ENCODE measurements at places on chromosomes 2 and 18.

GRCh38 chr2:167279810-167280209, 391.5 kb downstream of the XIRP2 start:
- DNase-seq, result no peak

GRCh38 chr2:178858896-178859625, 51.8 kb upstream of the TTN start:
- no peak for DNase-seq

DNA sequence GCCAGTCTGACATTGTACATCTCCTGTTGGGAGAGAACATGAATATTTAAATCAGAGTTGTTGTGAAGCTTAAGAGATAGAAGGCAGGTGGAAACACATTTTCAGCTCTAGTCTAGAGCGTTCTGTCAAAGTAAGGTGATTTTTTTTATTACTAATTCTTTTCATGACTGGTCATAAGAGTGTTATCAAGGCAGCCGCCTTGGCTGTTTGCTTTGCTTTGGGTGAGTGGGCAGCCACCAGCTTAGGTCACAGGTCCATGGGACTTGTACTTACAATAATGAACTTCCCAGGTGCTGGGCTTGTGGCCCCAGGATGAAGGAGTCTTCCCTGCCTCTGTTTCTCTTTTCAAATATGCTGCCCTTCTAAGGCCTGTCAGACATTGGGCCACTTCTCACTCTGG, 256.3 kb downstream of the SRBD1 start:
- DNase-seq, result no peak

GRCh38 chr2:202171241-202171825, 67.1 kb downstream of the SUMO1 start:
- no peak for DNase-seq

DNA sequence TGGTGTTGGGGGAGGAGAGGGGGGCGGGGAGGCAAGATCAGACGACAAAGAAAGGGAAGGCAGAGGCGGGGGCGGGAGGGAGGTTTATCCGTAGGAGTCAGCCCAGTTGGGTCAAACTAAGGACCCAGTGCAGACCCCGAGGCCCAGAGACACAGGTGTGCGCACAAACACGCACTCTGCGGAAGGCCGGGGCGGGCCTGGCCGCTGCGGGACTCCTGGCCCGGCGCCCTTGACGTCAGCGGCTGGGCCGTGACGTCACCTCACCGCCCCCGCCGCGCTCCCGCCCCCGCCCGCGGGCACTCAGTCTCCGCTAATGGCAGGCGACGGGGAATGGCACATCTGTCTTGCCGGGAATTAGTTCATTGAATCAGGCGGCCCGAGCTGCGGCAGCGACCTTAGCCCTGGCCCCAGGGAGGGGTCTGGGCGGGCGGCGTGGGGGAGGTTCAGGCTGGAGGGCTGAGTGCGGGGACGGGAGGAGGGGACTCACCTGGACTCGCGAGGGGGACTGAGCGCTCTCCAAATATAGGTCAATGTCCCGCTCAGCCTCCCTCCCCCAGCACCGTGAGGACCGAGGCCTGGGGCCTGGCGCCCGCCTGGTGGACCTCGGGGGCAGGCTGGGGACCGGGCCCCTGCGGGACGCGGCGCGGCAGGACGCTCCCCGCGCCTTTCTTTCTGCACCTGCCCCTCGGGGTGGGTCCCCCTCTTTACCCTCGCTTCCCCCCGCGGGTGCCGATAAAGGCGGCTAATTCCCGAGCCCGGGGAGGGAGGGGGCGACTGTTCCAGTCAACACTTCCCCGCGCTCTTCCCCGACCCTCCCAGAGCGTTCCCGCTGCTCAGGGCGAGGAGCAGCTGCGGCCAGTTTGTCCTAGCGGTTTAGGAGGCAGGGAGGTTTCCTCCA, 15.5 kb upstream of the ECEL1 start:
- DNase-seq, result no peak

DNA sequence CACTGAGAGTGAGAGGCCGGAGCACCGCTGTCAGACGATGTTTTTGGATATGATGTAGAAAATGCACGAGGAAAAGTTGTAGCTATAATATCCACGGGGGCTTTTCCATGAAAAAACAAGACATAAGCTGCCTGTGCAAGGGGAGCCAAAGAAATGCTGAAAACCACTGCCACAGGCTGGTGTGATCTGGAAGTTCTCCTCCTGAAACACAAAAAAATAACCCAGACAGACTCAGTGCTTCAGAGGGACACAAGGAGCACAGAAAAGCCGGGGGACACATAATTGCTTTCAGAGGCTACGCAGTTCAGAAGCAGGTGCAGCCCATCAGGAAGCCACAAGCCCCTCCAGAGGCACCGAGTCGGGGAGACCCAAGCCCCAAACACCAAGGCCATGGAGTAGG, 98.2 kb downstream of the ZNF516 start:
- no peak for DNase-seq

DNA sequence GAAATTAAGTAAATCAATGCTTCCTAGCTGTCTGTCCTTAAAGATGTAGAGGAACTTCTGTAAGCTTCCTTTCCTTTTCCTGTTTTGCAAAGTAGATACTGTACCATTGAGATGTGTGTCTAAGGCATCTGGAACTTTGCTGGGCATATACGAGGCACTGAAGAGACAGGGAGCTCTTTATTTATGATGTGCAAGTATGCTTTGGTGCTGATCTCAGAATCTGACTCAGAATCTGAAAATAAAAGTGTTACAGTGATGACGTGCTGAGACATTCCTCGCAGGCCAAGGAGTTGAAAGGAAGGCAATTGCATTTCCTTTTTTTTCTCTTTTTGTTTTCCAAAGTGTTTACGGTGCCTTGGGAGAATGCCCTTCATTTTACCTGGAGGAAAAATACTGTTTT, 230.9 kb upstream of the RGPD4 start:
- no peak for DNase-seq

DNA sequence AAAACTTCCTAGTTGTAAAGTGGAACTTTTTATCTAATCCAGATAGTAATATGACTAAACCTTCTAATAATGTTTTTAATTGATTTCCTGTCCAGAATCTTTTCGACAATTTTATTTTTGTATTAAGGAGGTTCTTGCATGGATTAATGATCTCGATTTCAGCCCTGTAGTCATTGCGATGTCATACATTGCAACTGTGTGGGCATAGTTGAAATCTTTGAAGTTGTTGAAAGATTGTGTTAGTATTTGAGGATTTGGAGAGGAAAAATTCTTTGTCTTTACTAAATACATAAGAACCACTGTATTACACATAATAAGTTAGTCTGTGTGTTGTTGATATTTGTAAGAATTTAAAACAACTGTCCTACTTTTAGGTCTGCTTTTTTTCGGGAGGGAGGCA, 31.1 kb downstream of the ACSL3 start:
- no peak for DNase-seq

DNA sequence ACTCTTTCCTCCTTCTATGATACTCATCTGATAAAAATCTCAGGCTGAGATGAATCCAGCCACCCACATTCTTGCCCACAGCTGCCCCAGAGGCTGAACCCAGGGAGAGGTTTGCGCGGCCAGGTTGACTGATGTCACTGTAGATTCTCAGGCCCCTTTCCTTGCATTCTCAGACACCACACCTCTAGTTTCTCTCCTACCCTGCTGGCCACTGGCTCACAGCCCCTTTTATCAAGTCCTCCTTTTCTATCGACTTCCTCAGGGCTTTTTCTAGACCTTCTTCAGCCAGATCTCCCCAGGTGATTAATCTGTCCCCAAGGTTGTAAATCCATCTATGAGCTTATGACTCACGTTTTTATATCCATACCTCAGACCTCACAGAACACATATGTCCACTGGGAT, 99.8 kb downstream of the TACR1 start:
- no peak for DNase-seq

GRCh38 chr2:29589440-29590103, 331.8 kb downstream of the ALK start:
- no peak for DNase-seq

DNA sequence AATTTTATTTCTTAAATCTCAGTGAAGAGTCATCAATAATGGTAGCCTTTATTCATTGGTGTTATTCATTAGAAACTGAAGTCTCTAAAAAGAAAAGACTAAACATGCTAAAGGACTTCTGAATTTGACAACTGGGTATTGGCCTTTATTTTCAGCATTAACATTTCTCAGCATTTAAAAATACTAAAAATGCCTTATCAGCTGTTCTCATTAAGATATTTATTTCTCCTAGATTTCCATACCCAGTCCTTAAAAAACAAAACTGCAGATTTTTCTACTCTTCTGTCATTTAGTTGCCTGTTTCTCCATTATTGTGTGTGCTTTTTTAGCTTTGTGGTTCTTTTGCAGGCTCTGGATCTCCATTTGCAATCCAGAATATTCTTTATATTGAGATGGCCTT, 31.2 kb upstream of the METAP1D start:
- no peak for DNase-seq

GRCh38 chr2:39550701-39551285, 113.7 kb upstream of the MAP4K3 start:
- DNase-seq, result no peak

DNA sequence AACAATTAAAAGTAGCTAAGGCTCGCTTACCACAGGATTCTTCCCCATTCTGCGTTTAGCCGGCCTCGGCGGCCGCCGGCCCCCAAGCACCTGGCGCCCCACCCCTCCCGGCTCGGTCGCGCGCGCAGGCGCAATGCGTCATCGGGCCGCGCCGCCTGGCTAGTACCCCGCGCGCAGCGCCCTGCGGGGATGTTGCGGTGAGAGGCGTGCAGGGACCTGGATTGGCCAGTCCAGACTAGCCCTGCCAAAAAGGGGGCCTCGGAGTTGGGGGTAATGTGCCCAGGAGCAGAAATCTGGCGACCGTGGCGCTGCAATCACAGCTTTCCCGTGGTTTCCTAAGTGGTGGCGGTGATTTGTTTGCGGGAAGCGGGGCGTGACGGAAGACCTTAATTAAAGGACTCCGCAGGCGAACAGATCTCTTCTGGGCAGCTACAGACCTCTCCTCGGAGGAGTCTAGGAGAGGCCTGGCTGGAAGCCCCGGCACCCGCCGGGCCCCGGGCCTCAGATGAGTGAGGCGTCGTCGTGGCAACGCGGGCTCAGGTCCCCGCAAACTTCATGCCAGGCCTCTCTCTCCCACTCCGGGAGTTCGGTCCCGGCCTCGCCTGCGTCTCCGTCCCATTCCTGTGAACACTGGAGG, 606 bp downstream of the TMEM237 start:
- no peak for DNase-seq

DNA sequence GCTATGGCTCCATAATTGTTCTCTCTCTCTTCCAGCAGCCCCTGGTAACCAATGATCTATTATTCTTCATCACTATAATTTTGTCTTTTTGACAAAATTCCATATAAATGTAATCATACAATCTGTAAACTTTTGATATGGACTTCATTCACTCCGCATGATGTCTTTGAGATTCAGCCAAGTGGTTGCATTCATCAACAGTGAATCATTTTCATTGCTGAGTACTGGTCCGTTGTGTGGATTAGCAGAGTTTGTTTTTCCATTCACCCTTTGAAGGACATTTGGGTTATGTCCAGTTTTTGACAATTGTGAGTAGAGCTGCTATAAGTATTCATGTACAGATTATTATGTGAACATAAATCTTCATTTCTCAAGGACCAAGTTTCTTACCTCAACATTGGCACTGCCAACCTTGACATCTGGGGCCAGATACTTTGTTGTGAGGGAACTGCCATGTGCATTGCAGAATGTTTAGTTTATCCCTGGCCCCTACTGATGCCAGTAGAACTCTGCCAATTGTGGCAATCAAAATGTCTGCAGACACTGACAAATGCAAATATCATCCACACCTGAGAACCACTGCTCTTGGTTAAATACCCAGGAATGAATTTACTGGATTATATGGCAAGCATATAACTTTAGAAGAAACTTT, 48.4 kb upstream of the BCL2L11 start:
- no peak for DNase-seq

GRCh38 chr2:235723811-235724465, 230.1 kb downstream of the AGAP1 start:
- DNase-seq, result no peak

DNA sequence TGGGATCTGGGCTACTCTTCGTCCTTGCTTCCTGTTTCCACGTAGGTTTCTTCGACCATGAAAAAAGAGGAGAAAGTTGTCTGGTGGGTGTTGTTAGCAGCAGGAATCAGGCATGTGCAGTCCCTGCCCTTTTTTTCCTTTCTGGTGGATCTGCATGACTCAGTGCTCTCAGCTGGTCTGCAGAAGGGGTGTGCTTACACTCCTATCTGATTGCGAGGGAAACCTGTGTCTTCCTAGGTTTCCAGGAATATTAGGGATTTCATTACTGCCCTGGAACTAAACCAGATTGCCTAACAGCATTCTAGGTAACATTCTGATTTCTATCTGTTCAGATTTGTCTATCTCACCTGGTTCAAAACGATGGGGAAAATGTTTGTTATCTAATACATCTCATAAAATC, 174.3 kb downstream of the CCDC102B start:
- no peak for DNase-seq

DNA sequence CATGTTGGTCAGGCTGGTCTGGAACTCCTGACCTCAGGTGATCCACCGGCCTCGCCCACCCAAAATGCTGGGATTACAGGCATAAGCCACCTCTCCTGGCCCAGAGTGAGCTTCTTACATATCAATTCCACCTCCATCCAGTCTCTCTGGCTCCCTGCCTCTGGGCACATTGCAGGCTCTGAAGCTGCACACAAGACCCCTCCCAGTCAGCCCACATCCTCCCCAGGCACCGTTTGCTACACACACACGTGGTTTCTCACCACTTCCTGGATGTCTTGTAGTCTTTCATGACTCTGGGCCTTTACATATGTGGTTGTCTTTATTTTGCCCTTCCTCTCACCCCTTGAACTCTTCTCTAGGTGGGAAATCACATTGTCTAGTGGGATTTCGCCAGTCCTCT, 64.0 kb upstream of the CABLES1 start:
- DNase-seq, result no peak

GRCh38 chr2:30684996-30685395, 122.2 kb downstream of the CAPN13 start:
- DNase-seq, result no peak

- no peak for DNase-seq
Observed at GRCh38 chr2:239121600-239122012, 273.7 kb downstream of the TWIST2 start.

- DNase-seq, result no peak
Observed at GRCh38 chr2:101364878-101365277, 22.4 kb downstream of the CREG2 start.

DNA sequence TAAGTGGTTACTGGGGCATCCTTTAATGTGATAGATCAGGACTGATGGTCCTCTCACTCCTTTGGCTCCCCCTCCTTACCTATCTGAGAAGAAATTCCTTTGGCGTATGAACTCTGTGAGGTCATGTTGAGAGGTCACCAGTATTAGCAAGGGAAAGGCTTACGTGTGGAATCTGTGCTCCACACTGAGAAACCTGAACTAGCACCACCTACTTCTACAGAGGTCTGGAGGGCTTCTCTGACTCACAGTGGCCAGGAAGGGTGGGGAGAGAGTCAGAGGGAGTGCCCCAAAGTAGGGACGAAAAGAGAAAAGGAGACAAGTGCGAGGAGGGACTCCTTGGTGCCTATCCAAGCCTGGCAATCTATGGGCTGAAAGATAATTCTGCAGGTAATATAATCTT, 348.6 kb downstream of the TNS1 start:
- DNase-seq, result no peak

GRCh38 chr2:1097101-1097500, 146.5 kb downstream of the SNTG2 start:
- no peak for DNase-seq
